ENCODE measurements at places on chromosomes 5 and 9.

DNA sequence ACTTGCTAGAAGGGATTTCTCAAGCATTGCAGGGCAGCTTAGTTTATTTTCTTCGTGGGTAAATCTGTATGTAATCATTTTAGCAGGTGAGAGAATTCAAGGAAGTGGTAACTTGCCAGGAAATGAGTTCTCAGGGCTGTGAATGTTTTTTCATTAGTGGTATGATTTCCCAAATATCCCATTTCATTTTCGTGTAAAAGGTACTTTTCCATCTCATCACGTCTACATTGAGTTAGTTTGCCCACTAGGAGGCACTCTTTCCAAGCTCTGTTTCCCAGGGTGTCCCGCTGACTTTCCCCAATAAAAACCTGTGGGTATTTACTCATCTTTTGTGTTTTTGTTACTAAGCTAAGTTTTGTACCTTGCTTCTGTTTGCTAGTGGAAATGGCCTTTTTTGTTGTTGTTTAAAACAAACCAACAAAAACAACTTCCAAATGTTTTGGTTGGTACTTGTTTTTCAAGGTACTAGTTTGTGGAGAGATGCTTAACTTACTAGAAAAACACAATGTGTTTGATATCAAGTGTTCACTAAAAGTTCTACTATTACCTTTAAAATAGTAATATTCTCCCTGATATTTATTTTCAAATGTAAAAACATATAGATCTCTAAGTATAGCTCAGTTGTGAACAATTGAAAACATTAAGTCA lies 373.6 kb downstream of the ADGRV1 start:
- DNase-seq, result peak; percentile 44

DNA sequence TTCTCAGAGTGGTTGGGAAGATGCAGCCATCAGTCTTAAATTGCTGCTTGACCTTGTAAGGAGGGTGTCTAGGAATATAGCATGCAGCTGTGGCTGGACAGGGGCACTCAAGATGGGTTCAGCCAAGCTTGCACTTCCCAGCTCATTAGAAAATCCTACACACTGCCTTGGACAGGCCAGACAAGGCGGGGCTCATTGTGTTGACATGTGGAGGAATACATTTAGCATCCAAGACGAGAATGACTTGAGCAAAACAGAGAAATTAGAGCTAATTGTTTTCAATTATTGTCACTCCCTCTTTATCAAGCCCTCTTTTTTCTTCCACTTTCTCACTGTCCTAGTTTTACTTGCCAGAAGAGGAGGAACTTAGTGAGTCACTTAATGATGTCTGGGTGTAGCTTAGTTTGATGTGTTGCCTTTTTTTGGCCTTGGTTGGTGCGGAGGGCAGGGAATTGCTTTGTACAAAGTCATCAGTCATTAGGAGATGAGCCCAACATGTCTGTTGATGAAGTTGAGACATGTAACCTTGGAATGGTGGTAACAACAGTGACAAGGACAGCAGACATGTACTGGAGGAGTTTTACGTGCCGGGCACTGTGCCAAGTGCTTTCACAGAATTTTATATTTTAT lies 1219.3 kb upstream of the WWC1 start:
- DNase-seq, result no peak

GRCh38 chr9:36803961-36804360 lies 230.1 kb downstream of the PAX5 start:
- DNase-seq, result no peak

- no peak for DNase-seq
Measured at GRCh38 chr5:123907349-123907748, 395.4 kb downstream of the CSNK1G3 start.

- peak; percentile 57 for DNase-seq
Measured at GRCh38 chr9:28073270-28073669, 500.0 kb upstream of the C9orf72 start.

GRCh38 chr5:78533356-78533755 lies 115.2 kb downstream of the LHFPL2 start:
- DNase-seq, result peak; percentile 19

DNA sequence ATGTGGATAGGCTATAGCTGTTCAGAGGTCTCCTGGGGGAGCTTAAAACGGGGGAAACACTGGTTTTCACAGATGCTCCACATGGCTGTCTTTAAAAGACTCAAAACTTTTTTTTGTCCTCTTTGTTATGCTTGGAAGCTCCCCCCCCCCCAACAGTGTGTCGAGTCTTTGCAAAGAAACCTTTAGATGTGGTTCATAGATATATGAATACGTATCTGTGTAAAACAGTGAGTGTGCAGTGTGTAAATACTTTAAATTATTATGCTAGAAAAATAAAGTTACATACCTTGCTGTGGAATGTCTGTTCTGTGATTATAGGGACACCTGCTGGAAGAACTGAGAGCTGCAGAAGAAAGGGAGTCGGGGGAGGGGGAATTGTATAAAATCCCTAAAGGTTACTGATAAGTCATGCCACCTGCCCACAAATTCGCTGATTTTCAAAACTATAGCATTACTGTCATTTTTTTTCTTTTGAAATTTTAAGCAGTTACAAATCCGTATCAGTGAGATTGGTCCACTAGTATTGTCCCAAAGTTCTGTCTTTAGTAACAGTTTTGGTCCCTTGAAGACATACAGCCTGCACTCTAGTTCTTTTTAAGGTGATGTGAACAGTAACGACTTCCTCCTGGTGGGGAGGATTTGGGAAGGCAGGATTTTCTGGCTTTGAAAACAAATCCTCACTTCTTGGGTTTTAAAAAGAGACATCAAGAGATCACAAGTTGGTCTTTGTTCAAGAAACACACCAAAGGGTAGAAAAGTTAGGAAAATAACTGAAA lies 22.9 kb downstream of the RGMB start:
- DNase-seq, result peak; percentile 56

GRCh38 chr9:20043035-20043434 lies 254.2 kb upstream of the SLC24A2 start:
- no peak for DNase-seq

DNA sequence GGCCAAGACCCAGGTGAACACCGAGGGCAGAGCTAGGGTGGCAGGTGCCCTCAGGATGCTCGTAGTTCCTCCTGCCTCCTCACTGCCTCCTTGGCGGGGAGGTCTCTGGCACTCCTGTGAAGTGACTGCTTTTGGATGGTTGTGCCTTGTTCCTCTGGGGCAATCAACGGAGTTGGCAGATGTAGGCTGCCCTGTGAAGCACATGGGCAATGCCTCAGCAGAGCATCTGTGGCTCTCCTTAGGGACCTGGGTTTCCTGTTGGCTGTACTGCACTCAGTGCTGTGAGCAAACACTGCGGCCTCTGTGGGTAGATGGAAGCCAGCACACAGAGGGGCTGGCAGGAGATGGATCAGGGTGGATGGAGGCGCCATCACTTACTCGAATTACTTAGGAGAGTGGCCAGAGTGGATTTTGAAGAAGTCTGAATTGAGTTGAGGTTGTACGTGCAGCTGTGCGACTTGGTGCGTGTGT lies 71.4 kb upstream of the COL5A1 start:
- no peak for DNase-seq

DNA sequence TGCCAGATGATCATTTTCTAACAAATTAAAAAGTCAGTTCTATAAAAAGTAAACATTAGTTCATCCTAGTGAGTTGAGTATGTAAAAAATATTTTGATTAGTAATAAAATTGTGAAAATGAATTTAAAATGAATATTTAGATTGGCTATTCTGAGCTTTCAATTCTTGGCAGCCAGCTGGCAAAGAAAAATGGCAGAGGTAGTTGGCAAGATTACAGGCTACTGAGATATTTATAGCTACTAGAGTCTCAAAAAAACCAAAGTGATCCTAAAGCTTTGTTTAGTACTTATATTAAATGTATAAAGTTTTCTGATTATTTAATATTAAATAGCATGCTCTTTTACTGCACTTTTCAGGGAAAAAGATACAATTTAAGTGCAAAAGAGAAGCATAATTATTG lies 25.0 kb downstream of the SGTB start:
- DNase-seq, result no peak

GRCh38 chr9:87694236-87694755 lies 31.6 kb upstream of the CTSL start:
- DNase-seq, result no peak

DNA sequence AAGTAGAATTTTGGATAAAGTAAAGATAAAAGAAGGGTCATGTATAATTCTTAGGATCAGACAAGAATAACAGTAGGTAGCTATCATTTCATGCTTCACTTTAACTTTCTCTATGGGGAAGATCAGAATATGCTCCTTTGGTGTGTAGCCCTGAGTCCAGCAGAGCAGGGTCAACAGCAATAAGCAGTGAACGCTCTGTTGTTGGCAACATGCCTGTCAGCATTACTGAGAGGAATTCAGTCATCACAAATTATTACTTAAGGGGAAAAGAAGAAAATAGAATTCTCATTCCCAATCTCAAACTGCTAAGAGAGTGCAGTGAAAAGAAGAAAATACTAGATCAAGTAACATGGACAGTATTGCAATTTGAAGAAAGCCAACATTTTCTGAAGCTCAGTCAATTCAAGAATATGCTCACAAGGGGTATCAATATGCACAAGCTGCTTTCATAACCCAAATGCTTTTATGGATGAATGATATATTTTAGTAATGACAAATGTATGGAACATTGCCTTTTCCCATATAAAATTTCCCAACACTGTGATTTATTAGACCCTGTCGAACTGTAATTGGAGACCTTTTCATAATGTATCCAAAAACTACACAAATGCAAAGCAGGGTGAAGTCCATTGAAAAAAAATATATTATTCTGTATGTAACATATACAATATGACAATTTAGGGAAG lies 1359.4 kb downstream of the EFNA5 start:
- no peak for DNase-seq

DNA sequence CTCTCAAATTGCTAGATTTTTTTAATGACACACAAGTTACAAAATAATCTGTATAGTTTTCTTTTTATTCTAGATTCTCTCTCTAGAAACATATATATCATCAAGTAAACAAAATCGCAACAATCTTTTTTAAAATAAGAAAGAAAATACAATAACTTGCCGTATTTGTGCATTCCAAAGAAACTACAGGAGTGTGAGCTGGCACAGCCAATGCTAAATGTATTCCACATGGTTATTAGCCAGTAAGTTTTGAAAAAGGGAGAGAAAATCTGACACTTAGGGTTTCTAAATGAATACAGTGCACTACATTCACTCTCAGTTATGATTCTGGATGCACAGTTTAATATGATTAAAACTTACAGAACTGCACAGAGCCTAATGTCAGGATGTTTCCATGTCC lies 117.9 kb downstream of the BNC2 start:
- DNase-seq, result no peak

- DNase-seq, result no peak
Measured at GRCh38 chr9:124427281-124427680, 12.0 kb upstream of the PSMB7 start.

DNA sequence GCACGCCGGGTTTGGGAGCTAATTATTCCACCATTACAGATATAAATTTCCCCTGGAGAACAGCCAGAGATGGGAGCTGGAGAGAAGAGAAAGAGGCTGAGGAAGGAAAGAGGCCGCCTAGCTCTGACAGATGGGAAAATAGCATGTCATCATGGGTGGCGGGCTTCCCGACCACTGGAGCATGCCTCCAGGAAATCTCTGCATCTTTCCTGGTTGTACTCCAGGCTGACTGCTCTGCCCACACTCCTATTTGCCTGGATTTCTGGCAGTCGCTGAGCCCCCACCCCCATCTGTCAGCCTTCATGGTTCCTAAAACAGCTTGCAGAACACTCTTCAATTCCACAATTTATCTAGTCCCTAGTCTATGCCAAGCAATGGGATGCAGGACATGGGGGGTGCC lies 14.3 kb upstream of the GABRP start:
- DNase-seq, result no peak

- peak; percentile 5 for DNase-seq
Measured at GRCh38 chr9:9846557-9846956, 766.2 kb downstream of the PTPRD start.

- no peak for DNase-seq
Measured at GRCh38 chr9:114027159-114027862, 50.8 kb downstream of the AMBP start.

GRCh38 chr5:132354381-132355139 lies 14.9 kb upstream of the SLC22A5 start:
- no peak for DNase-seq

GRCh38 chr5:158975363-158975762 lies 124.4 kb downstream of the EBF1 start:
- DNase-seq, result no peak

DNA sequence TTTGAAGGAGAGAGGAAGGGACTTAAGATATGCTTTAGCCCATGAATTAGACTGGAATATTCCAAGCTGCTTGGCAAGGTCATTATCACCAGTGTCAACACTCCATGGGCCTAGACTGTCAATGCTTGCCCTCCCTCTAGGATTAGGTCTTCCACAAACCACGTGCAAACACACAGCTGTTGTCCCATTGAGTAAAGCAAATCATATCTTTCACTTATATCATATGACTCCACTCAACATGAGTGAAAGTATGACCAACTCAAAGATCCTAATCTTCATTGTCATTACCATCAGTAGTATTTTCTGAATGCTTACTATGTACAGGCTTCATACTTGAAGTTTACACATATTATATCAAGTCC lies 57.0 kb upstream of the GRAMD2B start:
- no peak for DNase-seq

- DNase-seq, result no peak
Measured at GRCh38 chr5:10333154-10334006, 20.1 kb upstream of the MARCHF6 start.

GRCh38 chr9:99634186-99634585 lies 187.5 kb upstream of the NR4A3 start:
- DNase-seq, result no peak

GRCh38 chr9:101458963-101459631 lies 23.5 kb upstream of the ALDOB start:
- peak; percentile 77 for DNase-seq

All from midbrain (tissue), 1 donor.